HEK293T (cell line): ENCODE measurements at places on chromosomes 16 and 17.

DNA sequence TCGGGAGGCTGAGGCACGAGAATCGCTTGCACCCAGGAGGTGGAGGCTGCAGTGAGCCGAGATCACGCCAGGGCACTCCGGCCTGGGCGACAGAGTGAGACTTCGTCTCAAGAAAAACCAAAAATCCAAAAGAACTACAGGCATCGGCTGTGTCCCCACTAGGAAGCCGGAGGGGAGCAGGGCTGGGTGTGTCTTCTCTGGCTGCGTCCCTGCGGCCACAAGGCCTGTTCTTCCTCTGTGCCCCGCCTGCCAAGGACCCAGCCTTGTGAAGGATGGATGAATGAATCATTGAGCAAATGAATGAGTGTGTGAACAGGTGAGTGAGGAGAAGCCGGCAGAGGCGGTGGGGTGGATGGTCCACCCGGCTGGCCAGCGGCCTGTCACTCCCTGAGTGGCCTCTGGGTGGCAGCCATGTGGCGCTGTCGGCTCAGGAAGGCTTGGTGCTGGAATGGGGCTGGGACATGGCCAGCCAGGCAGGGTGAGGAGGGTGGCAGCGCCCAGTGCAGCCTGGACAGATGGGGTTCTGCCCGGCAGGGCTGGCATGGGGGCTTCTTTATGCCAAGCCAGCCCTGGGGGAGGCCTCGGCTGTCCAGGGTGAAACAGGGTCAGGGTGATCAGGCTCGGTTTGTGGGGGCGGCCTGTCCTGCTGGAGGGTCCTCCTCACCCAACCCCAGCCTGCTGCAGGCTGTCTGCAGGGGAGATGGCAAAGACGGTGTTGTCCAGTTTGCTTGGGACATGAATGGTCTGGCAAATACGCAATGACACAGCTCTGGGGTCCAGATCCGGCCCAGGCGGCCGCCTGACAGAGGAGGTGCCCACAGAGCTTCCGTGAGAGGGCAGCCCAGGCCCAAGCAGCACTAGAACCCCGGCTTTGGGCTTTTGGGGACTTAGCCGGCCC lies 21.7 kb downstream of the SLC25A10 start:
- DNase-seq: peak; percentile 95

DNA sequence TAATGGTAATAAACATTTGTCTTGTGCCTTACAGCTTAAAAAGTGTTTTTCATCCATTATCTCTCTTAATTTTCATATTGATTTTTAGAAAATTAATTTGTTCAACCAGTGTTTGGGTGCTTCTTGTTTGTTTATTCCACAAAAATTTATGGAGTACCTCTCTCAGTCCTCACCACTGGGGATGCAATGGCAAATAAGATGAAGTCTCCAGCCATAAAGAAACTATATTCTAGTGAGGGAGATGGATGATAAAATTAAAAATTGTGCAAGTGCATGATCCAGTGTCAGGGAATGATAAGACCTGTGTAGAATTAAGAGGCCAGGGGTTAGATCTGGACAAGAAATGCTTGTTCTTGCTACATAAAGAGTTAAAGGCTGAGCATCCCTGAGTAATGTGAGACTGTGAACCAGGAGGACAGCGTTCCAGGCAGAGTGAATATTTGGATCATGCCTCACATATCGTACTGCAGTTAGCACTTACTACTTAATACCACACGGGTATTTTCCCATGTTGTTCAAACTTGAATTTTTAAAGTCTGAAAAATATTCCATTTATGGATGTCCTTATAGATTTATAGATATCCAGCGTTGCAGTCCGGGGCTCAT lies 535.7 kb upstream of the HSBP1 start:
- no peak for DNase-seq

- DNase-seq: peak; percentile 62
Observed at GRCh38 chr16:24537474-24538337, 1.7 kb upstream of the RBBP6 start.

- DNase-seq: no peak
Observed at GRCh38 chr17:80992077-80992947, 671 bp downstream of the CHMP6 start.

DNA sequence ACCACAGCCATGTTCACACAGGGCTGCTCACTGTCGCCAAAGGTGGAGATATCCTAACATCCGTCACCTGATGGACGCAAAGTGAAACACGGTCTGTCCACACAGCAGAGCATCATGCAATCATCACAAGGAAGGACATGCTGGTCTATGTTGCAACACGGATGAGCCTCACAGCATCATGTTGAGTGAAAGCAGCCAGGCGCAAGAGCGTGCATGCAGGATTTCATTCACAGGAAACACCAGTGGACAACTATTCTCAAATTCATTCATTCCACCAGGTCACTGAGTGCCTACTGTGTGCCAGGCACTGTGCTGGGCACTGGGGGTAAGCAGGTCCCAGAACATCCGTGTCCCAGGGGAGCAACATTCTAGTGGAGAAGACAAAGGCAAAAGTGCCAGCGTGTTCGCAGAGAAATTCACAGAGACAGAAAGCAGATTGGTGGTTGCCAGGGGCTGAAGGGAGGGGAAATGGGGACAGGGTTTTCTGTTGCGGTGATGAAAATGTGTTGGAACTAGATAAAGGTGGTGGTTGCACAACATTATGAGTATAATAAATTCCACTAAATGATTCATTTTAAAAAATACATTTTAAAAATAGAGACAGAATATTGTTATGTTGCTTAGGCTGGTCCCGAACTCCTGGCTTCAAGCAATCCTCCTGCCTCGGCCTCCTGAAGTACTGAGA lies 22.7 kb upstream of the KCNJ12 start:
- no peak for DNase-seq

GRCh38 chr16:87404764-87405625 lies 12.9 kb downstream of the MAP1LC3B start:
- DNase-seq: no peak

DNA sequence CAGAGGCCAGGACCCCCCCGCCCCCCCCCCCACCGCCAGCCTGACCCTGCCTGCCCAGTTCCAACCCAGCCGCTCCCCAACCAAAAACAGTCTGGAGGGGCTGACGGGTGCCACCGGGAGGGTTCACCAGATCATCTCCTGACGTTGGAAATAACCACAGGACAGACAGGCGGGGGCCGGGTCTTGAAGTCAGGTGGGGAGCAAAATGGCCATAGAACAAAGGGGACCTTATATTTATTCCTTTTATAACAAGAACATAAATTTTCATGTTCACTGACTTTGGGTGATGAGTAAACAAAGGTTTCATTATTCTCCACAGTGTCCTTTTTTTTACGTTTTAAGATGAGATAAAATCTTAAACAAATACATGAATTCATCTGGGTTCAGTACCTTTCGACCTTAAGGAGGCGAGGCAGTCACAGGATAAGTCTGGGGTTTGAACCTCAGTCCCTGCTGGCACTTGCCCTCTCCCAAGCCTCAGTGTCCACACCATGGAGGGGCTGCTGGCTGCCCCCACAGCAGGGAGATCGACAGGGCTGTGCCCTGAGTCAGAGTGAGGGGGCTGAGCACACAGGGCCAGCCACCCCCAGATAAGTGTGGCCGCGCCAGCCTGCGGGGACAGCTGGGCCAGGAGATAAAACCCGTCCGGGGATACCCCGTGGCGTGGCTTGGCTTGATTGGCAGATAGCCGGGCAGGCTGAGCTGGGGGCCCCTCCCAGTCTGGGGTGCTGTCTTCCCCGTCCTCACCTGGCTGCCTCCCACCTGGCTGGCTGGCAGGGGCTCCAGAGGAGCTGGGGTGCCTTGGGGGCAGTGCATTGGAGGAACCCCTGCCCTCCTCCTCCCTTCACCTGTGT lies 15.0 kb downstream of the SLC7A5 start:
- no peak for DNase-seq

- peak; percentile 4 for DNase-seq
Observed at GRCh38 chr17:42421507-42422338, 1.3 kb downstream of the CAVIN1 start.

GRCh38 chr17:78434455-78435329 lies 56.2 kb downstream of the PGS1 start:
- no peak for DNase-seq

DNA sequence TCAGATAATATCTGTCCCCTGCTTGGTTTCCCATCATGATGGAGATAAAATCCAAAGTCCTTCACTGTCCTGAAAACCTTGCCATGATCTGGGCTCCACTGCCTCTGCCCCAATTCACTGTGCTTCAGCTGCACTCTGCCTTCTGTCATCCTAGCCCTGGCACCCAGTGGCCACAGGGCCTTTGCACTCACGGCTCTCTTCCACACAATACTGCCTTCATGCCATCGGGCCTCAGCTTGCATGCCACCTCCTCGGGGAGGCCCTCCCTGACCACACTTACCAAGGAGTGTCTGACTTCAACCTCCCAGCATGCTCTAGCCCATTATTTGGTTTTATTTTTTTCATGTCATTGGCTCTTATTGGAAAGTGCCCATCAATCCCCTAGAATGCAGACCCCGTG lies 146.1 kb downstream of the C16orf78 start:
- DNase-seq: no peak

DNA sequence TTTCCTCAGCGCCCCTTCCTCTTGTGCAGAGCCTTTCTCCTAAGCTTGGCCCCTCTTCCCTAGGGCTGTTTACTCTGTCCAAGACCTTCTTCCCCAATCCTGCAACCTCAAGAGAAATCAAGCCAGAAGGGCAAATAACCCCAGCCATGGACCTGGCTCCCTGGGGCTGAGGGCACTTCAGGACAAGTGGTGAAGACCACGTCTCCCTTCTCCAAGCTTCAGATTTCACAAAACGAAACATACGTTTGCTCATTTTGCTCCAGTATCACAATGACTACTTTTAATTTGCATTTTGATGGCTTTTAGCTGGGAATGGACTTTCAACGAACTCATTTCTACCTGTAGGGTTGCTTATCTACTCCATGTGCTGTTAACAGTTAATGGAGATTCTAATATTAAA lies 139.8 kb upstream of the CACNG5 start:
- DNase-seq: no peak

DNA sequence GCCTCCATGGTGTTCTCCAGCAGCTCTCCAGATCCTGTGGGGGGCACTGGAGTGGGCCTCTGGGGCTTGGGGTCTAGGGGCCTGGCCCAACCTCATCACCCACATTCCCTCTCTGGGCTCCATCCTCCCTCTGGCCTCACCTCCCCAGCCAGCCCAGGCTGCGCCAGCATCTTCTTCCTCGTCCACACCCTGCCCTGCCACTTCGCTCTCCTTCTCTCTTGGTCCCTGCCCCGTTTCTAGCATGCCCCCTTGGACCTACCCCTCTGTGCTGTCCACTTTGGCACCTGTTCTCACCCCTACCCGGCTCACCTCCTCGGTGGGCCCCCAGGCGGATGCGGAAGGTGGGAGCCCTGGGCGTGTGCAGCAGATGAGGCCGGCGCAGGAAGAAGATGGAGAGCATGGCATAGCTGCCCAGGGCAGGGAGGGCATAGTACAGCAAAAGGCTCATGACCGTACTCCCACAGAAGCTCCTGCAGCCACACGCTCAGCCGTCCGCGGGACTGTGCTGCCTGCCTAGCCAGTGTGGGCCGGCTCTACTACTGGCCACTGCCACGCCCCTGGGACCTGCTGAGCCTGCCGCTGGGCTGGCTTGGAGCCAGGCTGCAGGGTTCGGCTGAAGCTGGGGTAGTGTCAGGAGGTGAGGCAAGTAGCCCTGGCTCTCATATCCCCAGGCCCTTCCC lies at the start of gene GDPD3:
Gene GDPD3 (minus strand): TSS at position 507 of the 680 bp plus-strand sequence. CDS start 59 bp downstream, at position 448.
- DNase-seq: no peak

- no peak for DNase-seq
Observed at GRCh38 chr17:77300016-77300686, 159.4 kb downstream of the SEC14L1 start.

- DNase-seq: no peak
Observed at GRCh38 chr16:23229714-23230113, 47.2 kb downstream of the SCNN1G start.

DNA sequence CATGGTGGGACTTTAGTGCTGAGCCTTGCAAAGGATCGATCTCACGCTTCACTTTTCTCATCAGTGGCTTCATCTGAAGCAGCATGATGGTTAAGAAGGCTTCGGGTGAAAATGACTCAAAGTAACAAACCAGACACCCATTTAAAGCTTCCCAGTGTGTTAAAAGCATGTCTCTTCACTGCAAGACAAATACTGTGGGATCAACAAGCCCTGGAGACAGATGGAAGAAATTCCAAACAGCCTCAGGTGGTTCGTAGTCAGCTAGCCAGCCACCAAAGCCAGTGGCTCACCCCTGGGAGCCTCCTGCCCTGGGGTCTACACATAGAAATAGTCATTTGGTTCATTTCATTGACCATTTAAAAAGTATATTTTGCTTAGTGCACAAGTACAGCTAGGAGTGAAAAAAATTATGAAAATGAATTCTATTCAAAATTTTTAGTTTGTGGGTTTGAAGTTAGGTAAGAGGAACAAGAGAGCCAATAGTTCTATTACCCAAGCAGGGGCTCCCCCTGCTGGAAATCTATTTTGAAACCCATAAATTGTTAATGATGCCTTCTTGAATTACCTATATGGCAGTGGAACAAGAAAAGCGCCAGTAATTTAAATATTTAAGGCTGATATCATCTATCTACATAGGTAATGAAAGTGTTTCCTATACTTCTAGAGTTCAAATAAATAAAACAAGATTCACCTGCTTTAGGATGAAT lies 51.6 kb downstream of the PMP22 start:
- no peak for DNase-seq

DNA sequence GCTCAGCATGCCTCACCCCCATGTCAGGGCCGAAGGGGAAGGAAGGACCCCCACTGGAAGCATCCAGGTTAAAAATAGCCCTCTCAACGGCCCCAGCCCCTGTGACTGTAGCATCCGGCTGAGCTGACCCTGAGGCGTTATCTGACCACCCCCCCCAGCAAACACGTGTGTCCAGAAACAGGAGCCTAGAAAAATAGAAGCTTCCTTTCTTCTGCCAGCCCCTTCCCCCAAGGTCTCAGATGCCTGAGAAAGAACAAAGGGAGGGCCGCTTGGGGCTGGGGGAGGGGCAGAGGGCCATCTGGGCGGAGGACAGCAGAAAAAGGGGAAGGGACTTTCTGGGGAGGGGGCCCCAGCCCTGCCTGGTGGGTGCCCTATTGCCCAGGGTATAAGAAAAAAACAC lies 55.8 kb downstream of the ACTG1 start:
- no peak for DNase-seq

DNA sequence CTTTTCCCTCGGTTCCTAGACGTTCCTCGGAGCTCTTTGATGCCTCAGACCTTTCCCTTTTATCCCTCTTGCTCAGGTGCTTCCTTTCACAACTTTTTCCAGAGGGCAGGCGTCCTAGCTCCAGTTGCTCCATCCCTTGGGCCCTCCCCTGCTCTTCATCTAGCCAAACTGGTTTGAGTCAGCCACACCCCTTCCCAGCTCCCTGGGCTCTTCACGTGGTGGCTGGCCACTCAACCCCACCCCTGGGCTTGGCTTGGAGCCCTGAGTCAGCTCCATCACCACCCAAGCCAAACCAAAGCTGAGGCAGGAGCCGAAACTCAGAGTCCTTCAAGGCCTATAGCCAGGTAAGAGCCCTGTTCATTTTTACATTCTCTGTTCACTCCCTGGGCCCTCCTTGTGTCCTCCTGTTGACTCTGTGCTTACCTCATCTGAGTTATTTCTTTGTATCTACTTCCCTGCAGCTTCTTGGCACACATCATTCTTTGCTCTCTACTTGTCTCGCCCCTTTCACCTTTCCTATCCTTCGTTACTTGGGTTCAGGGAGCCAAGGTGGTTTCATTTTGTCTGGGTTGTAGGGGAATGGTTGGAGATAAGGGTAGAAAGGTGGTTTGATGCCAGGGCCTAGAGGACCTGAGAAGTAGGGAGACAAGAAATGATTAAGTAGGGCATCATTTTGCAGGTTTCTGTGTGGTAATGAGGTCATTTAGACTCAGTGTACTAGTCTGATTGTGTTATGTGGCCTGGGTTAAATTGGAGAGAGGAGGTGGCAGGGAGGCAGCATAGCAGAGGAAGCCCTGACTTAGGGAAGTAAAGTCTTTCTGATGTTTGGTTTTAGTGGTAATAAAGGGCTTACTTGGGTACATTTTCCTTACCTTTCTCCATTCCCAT lies 7.6 kb upstream of the PHKG2 start:
- DNase-seq: no peak

- DNase-seq: no peak
Observed at GRCh38 chr17:37816950-37817349, 72.1 kb upstream of the HNF1B start.
